ENCODE measurements at places on chromosomes 5 and 9. TPM values are rescaled to one million over a fixed set of nuclear protein-coding genes. Genes with fewer than 3 reads are reported as not detected.

GRCh38 chr9:95506428-95506677 is 10.4 kb downstream of the PTCH1 start:
- no peaks in the 10 kb centered on the region for H3K36me3 ChIP-seq
- DNase-seq: no peak

- no peak overlapping the region for H3K27ac ChIP-seq
- H3K36me3 ChIP-seq: no peaks in the 10 kb centered on the region
- DNase-seq: no peak
- no peaks in the 10 kb centered on the region for H3K27me3 ChIP-seq
Measured at GRCh38 chr9:98867429-98868168, 60.1 kb downstream of the GALNT12 start.

- no peak for DNase-seq
- no peak overlapping the region for H3K27ac ChIP-seq
- peaks cover 5% of the 10 kb centered on the region for H3K4me1 ChIP-seq
- no peaks in the 10 kb centered on the region for H3K36me3 ChIP-seq
- no peak overlapping the region for H3K4me3 ChIP-seq
Measured at GRCh38 chr5:116668390-116668789, 93.8 kb upstream of the SEMA6A start.

DNA sequence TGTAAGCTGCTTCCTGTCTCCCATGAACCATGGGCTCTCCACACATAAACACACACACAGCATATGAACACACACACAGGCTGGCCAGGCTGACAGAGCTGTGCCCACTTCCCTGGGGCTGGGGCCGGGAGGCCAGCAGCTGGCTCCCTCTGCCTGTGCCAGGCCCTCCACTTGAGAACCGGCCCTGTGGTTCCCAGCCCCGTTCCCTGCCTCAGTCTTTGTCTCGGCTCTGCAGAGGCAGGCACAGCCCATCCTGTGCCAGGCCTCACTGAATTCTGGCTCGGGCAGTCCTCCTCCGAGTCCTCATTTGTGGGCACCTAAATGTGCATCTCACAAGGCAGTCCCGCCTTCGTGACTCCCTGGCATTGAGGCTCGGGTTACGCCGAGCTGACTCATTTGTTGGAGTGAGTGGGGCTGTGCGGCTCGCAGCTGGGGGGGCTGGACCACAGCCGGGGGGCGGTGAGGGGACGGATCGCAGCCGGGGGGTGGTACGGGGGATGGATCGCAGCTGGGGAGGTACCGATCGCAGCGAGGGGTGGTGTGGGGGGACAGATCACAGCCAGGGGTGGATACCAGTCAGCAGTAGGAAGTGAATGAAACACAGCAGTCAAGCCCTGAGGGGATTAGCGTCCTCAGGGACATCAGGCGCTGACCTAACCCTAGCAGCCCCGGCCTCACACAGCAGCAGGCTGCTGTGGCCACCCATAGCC is 72.3 kb downstream of the PSMB7 start:
- peak; percentile 63 for DNase-seq
- H3K36me3 ChIP-seq: peaks cover 25% of the 10 kb centered on the region
- peak overlapping the region; percentile 80 for H3K27ac ChIP-seq
- H3K4me3 ChIP-seq: peak overlapping the region; percentile 59

DNA sequence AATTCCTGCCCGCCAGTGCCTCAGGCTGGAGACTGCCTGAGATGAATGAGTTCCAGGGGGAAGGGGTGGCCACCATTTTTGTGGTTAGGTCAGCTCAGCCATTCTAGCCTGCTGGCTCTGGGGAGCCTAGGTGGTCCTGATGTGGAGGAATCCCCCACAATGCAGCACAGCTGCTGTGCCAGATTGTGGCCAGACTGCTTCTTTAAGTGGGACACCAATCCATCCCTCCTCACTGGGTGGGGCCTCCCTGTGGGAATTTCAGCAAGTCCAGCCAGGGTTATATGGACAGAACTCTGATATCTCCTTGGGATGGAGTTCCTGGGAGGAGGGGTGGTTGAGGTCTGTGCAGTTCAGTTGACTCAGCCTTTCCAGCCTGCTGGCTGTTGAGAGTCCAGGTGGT is 51.2 kb upstream of the DAP start:
- H3K4me3 ChIP-seq: no peak overlapping the region
- DNase-seq: no peak
- no peaks in the 10 kb centered on the region for H3K36me3 ChIP-seq
- H3K27ac ChIP-seq: no peak overlapping the region
- no peaks in the 10 kb centered on the region for H3K27me3 ChIP-seq
- no peaks in the 10 kb centered on the region for H3K4me1 ChIP-seq

The LIX1 gene
- total RNA-seq: not detected

DNA sequence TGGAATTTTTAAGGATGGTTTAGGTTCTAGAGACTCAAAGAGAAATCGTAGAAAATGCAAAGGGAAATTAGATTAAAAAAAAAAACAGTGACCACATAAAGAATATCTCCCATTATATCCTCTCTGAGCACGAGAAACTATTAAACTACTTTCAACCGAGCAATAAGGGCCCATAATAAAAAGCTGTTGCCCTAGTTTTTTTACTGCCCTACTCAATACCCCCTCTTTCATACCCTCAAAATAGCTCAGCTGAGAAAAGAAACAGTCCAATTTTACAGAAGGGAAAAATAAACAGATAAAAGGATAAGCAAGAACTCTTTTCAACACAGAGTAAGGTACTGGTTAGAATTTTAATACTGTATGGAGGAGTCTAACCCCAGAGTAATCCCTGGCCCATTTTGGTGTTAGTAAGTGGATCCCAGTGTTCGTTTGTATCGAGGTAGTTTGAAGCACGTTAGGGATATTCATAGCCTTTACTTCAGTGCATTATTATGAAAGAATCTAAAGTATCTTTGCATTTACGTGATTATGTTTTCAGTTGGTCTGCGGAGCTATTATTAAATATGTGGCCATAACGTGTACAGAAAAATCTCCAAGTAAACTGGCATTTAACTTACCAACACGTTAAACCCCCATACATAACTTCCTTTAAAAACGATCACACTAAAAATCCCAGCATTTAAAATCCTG is 980 bp upstream of the RHOBTB3 start:
- peak overlapping the region; percentile 94 for H3K4me3 ChIP-seq
- peaks cover 51% of the 10 kb centered on the region for H3K4me1 ChIP-seq
- H3K27me3 ChIP-seq: no peaks in the 10 kb centered on the region
- H3K27ac ChIP-seq: peak overlapping the region; percentile 76
- H3K36me3 ChIP-seq: no peaks in the 10 kb centered on the region

GRCh38 chr9:12166518-12166917 is 526.7 kb upstream of the TYRP1 start:
- H3K27ac ChIP-seq: no peak overlapping the region
- no peak overlapping the region for H3K4me3 ChIP-seq
- no peak for DNase-seq
- no peaks in the 10 kb centered on the region for H3K36me3 ChIP-seq
- H3K4me1 ChIP-seq: no peaks in the 10 kb centered on the region
- no peaks in the 10 kb centered on the region for H3K27me3 ChIP-seq

The OR1Q1 gene
- not detected for total RNA-seq

- no peak overlapping the region for H3K27ac ChIP-seq
- H3K27me3 ChIP-seq: peaks cover 48% of the 10 kb centered on the region
- H3K4me1 ChIP-seq: peaks cover 14% of the 10 kb centered on the region
- no peaks in the 10 kb centered on the region for H3K36me3 ChIP-seq
- H3K4me3 ChIP-seq: no peak overlapping the region
Measured at GRCh38 chr5:173240091-173241050, 5.4 kb upstream of the NKX2-5 start.

The FGF10 gene
- total RNA-seq: 6.0 TPM

DNA sequence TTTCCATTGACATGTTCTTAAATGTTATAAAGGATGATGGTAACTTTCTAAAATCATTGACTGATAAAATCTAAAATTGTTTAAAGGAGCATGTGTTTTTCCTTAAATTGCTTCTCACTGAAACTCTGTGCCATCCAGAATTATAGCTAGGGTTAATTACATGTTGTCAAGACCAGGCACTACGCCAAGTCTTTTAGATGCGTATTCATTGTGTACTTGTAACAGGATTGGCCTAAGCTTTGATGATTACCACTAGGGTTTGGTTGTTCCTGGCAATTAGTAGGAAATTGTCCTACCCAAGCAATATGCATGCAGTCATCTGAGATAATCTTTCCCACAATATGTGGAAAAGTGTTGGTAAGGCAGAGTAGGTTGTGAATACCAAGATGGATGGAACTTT is 43.8 kb downstream of the PRKACG start:
- H3K36me3 ChIP-seq: no peaks in the 10 kb centered on the region
- H3K27me3 ChIP-seq: no peaks in the 10 kb centered on the region
- DNase-seq: no peak
- H3K4me3 ChIP-seq: no peak overlapping the region

DNA sequence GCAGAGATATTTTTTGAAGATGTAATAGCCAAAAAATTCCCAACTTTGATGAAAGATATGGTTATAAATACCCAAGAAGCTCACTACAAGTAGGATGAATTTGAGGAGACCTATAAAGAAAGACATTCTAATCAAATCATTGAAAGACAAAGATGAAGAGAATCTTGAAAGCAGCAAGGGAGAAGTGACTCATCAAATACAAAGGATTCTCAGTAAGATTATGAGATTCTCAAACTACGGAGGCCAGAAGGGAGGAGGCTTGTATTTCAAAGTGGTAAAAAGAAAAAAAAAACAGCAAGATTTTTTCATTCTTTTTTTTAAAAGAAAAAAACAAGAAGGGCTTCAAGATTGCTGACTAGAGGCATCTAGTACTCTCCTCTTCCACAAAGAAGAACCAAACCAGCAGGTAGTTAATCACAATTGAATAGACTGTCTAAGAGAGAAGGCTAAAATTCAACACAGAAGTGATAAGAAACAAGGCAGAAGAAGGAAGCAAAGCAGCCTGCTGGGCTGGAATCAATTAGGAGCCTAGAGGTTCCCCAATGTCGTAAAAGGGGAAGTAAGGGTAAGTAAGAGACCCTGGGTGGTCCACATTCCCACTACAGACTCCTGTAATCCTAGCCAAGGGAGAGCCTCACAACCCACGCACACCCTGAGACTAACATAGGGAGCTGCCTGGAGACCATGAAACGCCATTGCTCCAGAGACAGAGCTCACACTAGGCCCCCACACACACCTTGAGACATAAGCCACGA is 59.1 kb upstream of the NIPAL4 start:
- H3K27ac ChIP-seq: no peak overlapping the region
- no peaks in the 10 kb centered on the region for H3K27me3 ChIP-seq
- no peaks in the 10 kb centered on the region for H3K4me1 ChIP-seq
- DNase-seq: no peak

The PRDM9 gene
- total RNA-seq: not detected

DNA sequence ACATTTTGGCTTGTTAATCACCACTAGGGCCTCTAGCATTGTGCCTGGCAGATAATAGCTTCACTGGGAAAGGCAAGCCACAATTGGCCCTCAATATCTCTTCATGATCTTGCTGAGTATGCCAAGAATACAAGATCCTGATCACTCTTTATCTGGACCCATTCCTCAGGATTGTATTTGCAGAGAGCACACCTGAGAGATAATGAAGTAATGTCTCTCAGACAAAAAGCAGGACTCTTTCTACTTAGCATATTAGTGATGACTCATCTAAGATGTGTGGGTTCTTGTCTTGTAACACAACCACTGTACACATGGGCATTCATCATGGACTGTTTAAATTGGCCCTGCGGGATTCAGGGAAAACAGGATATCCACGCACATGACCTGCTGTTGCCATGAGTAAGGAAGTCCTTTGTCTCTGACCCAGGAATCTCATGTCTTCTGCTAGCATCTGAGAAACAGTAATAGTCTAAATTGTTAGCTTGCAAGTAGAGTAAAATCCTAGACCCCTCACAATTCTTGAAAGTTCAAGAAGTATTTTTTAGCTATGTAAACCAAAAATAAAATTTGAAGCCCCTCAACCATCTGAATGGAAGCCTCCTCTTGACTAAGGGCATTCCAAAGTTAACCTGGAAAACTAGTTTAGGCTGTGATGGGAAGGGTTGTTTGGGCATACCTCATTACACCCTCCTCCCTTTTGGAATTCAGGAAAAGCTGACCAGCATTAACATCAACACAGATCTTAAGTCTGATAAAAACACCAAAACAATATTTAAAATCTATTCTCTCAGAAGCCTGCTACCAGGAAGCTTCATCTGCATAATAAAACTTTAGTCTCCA is 28.0 kb upstream of the NFIL3 start:
- H3K4me3 ChIP-seq: no peak overlapping the region
- no peaks in the 10 kb centered on the region for H3K27me3 ChIP-seq
- no peaks in the 10 kb centered on the region for H3K4me1 ChIP-seq
- DNase-seq: no peak

The CCDC192 gene
- total RNA-seq: not detected

GRCh38 chr5:121870489-121870888 is 18.8 kb downstream of the FTMT start:
- no peak for DNase-seq
- no peaks in the 10 kb centered on the region for H3K36me3 ChIP-seq
- no peak overlapping the region for H3K27ac ChIP-seq
- no peaks in the 10 kb centered on the region for H3K27me3 ChIP-seq
- H3K4me1 ChIP-seq: no peaks in the 10 kb centered on the region
- H3K4me3 ChIP-seq: no peak overlapping the region

GRCh38 chr5:14261856-14262611 is 118.9 kb downstream of the TRIO start:
- DNase-seq: no peak
- no peak overlapping the region for H3K27ac ChIP-seq
- no peaks in the 10 kb centered on the region for H3K27me3 ChIP-seq
- H3K4me3 ChIP-seq: no peak overlapping the region

GRCh38 chr5:115813719-115814118 is 2.7 kb downstream of the CDO1 start:
- H3K27ac ChIP-seq: no peak overlapping the region
- peaks cover 5% of the 10 kb centered on the region for H3K4me1 ChIP-seq
- DNase-seq: no peak
- no peaks in the 10 kb centered on the region for H3K27me3 ChIP-seq

The CCDC183 gene
- total RNA-seq: 0.68 TPM

- no peaks in the 10 kb centered on the region for H3K4me1 ChIP-seq
- no peaks in the 10 kb centered on the region for H3K36me3 ChIP-seq
- no peak overlapping the region for H3K27ac ChIP-seq
- DNase-seq: no peak
- no peak overlapping the region for H3K4me3 ChIP-seq
Measured at GRCh38 chr5:7667216-7667767, 183.6 kb downstream of the CFAP90 start.

The BSPRY gene
- total RNA-seq: not detected

The KCNN2 gene
- total RNA-seq: not detected

DNA sequence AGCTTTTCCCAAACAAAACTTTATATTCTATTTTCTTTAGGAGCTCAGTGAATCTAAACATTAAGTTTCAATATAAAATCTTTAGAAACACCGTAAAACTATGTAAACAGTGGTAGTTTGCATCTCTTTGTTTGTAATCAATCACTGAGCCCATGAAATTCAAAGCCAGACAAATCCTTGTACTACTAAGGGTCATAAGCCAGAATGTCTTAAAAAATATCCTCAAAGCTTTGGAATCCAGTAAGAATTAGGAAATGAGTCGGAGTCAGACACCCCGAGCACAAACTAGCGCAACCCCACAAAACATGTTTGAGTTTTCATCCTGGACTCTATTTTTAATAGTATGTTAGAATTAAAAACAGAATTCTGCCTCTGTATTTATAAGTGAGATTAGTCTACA is 153.8 kb downstream of the HSPA4 start:
- no peaks in the 10 kb centered on the region for H3K27me3 ChIP-seq
- H3K4me3 ChIP-seq: peak overlapping the region; percentile 8
- no peaks in the 10 kb centered on the region for H3K4me1 ChIP-seq
- DNase-seq: no peak

- H3K27me3 ChIP-seq: no peaks in the 10 kb centered on the region
- H3K36me3 ChIP-seq: no peaks in the 10 kb centered on the region
- H3K4me1 ChIP-seq: peaks cover 73% of the 10 kb centered on the region
- H3K27ac ChIP-seq: peak overlapping the region; percentile 78
- DNase-seq: peak; percentile 56
- H3K4me3 ChIP-seq: peak overlapping the region; percentile 16
Measured at GRCh38 chr9:134360897-134361296, 34.6 kb downstream of the RXRA start.

The ZNF462 gene
- 12.3 TPM for total RNA-seq

Measured in thoracic aorta (tissue), 2 donors.